Stimulated activated CD4-positive, alpha-beta T cell treated with anti-CD3 and anti-CD28 coated beads, Interleukin-15, amount 100 ng/mL, for 1 hour (primary cell): ENCODE measurements at places on chromosomes 5 and 9.

DNA sequence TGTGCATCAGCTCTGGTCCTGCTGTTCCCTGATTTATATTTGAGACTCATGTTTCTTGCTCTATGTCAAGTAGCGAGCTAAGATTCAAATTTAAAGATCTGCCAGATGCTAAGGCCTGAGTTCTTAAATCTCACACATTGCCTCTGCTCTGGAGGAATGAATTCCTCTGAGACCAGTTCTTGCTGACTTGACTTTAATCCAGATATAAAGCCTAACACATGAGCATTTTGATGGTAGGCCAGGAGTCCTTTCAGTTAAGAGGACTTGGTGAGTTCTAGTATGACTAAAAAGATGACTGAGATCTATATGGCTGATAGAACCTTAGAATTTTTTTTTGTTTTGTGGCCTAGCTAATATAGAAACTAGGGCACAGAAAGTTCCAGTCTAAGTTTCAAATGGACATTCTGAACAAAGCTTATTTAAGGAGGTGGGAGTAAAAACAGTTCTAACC lies 1.3 kb upstream of the INIP start:
- DNase-seq: no peak

GRCh38 chr9:131999692-132000551 lies 79.7 kb downstream of the MED27 start:
- DNase-seq: no peak

DNA sequence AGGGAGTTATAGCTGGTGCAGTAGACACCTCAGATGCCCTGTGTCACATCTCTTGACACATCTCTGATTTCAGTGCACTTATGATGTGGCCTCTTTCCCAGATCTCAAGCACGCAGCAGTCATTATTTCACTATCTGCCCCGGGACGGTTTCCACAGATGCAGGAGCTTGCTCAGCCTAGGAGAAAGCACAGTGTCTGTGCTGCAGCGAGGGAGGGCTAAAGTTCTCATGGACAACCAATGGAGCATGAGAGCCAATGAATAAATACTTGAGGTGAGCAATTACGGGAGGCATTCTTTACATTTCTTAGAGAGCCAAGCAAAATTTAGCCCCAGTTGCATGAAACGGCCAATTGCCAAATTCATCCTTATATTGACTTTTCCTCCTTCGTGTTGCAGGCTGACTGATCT lies 7.4 kb upstream of the MOB3B start:
- DNase-seq: no peak

DNA sequence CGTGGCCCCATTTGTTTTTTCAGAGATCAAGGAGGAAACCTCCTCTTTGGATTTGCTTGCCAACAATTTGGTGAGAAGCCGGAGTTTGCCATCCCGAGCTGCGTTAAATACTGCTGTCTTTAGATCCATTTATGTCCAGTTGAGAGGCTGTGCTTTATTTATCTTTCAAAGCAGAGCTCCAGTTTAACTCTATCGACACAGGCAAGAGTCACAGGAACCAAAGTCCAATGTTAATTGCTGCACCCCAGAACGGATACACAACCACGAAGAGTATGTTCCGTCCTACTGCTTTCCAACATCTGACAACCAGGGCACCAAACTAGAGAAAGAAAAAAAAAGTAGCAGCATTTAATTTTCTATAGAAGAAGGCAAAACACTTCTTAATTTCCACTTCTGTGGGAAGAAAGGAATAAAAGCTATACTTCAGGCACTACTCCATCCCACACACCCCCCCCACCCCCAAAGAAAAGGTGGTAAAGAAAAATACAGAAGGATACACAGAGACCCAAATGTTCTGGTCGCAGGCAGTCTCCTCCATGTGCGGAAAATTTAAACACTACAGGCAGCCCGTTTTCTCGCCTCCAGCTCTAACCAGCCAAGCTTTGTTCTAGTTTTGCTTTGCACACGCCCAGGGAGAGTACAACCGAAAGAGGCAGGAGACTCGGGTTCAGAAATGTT lies 1.1 kb downstream of the FEM1C start:
- no peak for DNase-seq

DNA sequence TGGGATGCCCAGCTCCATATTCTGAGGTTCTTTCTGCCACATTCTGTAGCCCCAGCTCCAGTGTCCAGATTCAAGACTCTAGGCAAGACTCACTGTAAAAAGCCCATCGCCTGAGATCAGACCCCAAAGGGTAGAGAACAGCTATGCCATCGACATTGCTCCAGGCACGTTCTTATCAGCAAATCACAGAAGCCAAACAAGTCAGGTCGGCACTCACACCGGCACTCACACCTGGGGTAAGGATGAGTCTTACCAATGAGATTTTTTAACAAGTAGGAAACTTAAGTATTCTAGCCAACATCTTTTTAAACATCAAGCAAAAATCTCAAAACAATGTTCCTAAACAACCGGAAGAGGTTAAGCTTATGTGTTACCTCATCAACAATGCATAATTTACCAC lies 2.4 kb downstream of the CDKN2AIPNL start:
- DNase-seq: no peak

DNA sequence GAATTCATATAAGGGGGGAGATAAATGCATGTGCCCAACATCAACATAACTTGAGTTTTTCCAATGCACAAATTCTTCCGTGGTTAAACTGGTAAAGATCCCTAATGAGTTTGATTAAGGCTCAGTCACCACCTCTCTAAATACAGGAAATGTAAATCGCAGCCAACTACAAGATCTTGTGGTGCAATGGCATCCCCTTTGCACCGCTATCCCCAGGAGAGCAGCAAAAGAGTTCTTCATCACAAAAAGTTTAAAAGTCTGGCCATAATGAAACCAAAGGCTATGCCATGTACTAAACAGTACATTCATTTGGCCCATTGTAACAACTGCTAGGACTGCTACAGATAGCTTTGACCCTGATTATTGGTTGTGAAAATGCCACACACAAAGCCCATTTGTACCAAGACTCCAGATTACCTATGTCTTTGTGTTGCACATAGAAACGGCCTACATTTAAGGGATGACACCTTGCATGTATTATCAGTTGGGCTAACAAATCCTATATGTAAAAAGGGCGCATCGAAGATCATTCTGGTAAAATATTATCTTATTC lies 44.5 kb downstream of the ZNF608 start:
- DNase-seq: no peak

DNA sequence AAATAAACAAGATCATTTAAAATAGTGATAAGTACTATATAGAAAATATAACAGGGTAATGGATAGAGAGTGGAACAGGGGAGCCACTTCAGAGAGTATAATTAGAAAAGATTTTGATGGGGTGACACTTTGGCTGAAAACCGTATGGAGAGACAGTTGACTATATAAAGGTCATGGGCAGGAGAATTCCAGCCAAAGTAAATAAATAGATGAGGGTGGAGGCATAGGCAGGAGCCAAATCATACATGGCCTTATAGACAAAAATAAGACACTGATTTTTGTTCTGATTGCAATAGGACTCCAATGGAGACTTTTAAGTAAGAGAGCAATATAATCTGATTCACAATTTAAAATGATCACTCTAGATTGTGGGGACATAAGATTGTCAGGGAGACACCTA lies 37.5 kb upstream of the NUDT12 start:
- no peak for DNase-seq

DNA sequence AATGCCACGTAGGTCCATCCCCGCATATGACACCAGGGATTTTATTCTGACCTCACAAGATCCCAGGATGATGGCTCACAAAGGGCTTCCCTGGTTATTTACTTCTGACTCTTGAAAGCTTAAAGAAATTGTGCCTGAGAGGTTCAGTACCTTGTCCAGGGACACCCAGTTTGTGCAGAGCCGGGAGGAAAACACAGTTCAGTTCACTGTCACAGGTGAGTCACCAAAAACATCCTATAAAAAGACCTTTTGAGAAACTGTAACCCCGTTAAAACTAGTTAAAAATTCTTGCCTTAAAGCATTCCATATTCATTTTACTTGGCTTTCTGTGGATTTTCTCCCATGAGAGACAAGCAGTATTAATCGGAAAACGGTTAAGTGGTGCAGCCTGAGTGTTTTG lies 56.6 kb downstream of the ZNF510 start:
- DNase-seq: no peak

DNA sequence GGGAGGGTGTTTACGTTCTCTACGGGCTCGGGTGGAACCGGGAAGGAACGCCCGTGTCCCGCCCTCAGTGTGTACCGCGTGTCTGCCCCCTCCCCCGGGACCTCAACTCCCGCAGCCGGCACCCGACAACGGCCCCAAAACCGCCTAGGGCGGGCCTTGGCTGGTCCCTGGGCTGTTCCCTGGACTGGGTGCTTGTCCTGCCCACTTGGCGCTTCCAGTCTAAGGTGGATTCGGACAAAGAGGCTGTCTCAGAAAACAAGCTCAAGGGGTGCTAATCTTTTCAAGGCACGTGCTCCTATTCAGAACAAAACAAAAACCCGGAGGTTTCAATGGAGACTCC lies 379 bp upstream of the CLK4 start:
- DNase-seq: no peak

GRCh38 chr5:55691265-55692105 lies 20.6 kb downstream of the SLC38A9 start:
- no peak for DNase-seq

DNA sequence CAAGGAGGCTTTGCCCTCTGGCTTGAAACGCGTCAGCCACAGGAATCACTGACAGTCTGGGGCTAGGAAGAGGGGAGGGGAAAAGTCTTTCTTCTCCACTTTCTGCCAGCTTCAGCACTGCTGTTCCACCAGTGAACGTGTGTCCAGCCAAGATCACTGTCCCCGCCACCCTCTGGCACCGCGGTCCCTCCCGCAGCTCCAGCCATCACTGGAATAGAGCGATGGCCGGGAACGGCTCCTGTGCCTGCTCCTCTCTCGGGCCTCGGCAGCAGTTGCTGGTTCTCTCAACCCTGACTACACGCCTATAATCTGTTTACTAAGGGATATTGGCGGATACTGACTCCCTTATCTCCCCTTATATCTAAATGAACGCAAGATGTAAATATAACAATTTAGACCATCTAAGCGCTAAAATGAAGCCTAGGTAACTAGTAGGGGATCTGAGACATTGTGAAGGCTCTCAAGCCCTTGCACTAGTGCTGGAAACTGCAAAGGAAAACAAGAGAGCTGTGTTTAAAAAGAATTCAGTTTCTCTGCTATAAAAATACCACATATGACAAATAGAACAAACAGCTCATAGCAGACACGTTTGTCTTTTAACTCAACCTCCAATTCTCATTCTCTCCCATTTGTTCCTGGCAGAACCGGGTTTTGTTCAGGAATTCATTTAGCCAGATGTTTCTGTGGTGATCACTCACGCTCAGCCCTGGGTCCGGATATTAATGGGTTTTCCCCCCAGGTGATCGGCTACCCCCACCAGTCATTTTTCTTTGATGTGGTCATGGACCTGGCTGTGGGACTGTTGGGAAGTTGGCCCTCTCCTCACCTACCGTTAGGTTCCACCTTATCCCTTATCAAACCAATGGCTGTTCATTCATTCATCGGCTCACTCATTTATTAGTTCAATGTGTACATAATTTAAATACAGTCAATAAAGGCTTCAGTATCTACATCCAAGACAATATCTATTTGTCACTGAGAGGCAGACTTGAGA lies 149.8 kb downstream of the MED10 start:
- DNase-seq: no peak

- no peak for DNase-seq
Measured at GRCh38 chr9:129570450-129571297, 50.2 kb downstream of the C9orf50 start.

- no peak for DNase-seq
Measured at GRCh38 chr5:143275512-143276363, 127.7 kb downstream of the NR3C1 start.

DNA sequence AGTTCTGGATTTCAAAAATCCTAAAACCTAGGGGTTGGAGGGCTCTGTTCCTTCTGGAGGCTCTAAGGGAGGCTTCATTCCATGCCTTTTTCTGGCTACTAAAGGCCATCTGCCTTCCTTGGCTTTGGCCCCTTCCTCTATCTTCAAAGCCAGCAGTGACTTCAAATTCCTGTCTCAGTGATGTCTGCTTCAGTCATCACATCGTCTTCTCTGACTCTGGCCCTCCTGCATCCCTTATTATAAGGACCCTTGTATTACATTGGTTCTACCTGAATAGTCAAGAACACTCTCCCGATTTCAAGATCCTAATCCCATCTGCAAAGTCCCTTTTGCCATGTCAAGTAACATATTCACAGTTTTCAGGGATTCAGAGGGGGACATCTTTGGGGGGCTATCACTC lies 60.3 kb downstream of the GNA14 start:
- no peak for DNase-seq

- DNase-seq: no peak
Measured at GRCh38 chr9:15576350-15577050, 23.7 kb downstream of the CCDC171 start.

DNA sequence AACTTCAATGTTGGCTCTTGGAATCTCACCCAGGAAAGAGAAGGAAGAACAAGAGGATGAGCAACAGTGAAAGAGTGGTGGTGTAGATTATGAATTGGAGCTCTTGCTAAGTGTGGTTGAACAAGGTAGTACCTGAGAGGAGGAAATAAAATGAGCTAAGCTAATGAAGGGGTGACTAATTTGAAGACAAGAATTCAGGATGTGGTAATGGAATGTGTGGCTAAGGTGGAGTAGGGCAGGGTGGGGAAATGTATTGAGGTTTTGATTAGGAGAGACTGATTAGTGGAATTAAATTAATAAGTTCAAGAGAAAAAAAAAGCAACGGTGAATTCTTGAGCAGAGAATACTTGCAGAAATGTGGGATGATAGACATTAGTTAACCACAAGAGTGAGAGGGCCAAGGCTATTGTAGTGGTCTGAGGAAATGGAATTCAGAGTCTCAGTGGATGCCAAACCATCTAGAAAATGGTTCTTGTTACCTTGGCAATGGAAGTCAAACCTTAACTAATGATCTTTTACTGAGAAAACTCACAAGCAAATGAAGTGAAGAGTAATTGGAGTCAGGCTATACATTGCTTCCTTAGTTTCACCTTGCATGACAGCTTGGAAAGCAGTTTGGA lies 648.3 kb upstream of the ZNF608 start:
- DNase-seq: no peak

DNA sequence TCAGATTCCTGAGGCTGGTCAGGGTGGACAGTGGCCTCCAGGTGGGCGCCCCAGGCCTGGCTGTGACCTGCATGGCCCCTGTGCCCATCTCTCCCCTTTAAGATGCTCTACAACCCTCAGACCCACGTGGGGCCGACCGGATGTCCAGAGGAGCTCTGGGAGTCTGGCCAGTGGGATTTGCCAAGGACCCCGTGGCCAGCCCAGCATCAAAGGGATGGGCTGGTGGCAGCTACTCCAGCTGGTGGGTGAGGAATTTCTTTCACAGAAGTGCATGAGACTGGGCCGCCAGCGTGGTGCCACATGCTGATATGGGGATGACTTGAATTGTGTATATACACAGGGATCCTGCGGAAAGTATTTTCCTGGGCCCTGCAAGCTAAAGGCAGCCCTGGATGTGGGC lies 94.7 kb upstream of the SARDH start:
- no peak for DNase-seq
